Stimulated activated CD4-positive, alpha-beta T cell treated with anti-CD3 and anti-CD28 coated beads, Interleukin-1b, Interleukin-23, amount 100 ng/mL, for 4 hours (primary cell): ENCODE measurements at places on chromosomes 11 and 22.

DNA sequence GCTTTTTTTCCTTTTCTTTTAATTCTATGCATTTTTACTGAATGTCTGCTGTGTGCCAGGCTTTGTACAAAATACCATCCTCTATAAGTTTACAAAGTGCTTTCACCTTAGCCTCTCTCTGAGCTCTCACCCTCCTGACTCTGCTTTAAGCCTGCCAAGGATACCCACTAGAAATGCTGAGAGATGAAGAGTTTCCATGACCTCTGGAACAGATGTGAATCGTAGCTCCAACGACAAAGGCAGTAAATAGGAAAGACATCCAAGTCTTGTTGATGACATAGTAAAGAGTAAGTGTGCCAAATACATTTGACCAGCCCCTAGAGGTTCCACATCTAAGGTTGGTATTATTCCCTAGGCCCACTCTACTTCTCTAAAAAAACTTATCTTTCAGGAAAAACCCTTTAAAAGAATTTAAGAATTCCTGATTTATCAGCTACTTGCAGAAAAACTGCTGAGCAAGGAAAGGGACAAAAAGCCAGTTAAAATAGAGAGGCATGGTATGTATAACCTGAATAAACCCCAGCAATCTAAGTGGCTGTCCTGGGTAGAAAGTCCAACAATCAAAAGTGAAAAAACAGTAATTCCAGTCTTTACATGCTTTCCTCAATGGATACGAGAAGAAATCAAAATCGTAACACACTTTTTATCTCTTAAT is 45.4 kb downstream of the GAB2 start:
- DNase-seq, result no peak

- no peak for DNase-seq
Measured at GRCh38 chr11:65590240-65590738, 5.3 kb downstream of the KCNK7 start.

DNA sequence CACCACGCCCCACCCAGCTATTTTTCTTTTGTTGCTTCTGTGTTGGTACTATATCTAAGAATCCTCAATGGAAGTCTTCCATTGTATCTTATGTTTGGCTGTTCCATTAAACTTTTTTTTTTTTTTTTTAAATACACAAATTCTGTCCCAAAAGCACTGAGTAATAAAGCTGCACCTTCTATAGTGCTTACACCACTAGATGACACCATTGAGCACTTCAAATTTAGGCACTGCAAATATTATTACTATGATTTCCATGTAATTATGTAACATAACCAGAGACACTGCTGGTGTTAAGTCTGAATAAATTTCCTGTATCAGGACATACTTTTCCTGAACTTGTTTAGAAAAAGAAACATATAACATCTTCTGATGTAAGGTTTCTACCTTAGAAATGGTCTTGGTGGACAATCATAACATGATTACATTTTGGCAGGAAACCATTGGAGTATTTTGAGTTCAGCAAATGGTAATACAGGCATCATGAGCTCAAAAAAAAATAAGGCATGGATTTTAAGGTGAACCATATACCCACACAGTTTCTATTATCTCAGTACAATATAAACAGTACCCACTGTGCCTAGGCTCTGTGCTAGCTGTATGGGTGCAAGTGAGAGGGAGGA is 110.5 kb downstream of the ATG16L2 start:
- no peak for DNase-seq

DNA sequence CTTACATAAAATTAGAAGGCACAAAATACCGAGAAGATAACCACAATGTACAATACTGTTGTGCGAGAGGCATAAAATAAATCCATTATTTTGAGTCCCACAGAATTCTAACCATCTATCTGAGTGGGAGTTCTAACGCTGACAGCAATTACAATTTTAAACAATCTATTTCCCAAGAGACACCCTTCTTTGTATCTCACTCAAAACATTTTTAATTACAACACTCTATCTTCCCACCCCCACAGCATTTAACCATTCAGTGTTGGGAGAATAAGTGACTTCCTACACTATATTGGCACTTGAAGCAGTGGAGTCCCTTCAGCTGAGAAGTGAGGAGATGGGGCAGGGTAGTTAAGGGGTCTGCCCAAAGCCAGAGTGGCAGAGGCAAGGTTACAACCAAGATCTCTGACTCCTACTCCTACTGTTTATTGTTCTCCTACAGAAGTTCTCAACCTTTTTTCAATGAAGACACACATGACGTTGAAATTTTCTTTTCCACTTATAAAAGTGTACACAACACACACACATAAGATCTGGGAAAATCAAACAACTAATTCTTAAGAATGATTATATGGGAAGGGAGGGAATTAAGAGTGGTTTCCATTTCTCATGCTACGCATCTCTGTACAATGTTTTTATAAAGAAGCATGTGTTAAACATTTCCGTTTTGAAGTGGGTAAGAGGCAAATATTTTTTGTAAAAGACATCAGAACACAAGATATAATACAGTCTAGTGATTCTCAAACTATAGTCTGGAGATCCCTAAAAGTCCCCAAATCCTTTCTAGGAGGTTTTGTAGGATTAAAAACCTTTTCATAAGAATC is 10.9 kb downstream of the SLC25A17 start:
- no peak for DNase-seq
